ENCODE measurements at places on chromosomes 7 and 10.
A peak's percentile ranks its signal among the peaks of the same experiment; 100 is the strongest.

- DNase-seq, result no peak
Observed at GRCh38 chr10:9944690-9945089, 1073.0 kb upstream of the CELF2 start.

- no peak for DNase-seq
Observed at GRCh38 chr7:103343332-103343731, 1.2 kb downstream of the DNAJC2 start.

- DNase-seq, result no peak
Observed at GRCh38 chr10:3814838-3815220, 29.8 kb upstream of the KLF6 start.

DNA sequence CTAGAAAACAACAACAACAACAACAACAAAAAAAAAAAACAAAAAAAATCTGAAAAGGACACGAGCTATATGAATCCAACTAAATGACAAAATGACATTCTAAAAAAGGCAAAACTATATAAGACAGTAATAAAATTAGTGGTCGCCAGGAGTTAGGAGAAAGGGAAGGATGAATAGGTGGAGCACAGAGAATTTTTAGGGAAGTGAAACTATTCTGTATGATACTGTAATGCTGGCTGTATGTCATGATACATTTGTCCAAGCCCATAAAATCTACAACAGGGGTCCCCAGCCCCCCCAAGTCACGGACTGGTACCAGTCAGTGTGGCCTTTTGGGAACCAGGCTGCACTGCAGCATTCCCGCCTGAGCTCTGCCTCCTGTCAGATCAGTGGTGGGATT is 2.8 kb upstream of the PUS7 start:
- no peak for DNase-seq

GRCh38 chr7:155305231-155305904 is 7.7 kb downstream of the INSIG1 start:
- DNase-seq, result no peak

- no peak for DNase-seq
Observed at GRCh38 chr7:3037259-3037658, 6.4 kb downstream of the CARD11 start.

- no peak for DNase-seq
Observed at GRCh38 chr7:105021352-105021751, 7.3 kb downstream of the KMT2E start.

- no peak for DNase-seq
Observed at GRCh38 chr7:30168835-30169573, 34.2 kb downstream of the MTURN start.

DNA sequence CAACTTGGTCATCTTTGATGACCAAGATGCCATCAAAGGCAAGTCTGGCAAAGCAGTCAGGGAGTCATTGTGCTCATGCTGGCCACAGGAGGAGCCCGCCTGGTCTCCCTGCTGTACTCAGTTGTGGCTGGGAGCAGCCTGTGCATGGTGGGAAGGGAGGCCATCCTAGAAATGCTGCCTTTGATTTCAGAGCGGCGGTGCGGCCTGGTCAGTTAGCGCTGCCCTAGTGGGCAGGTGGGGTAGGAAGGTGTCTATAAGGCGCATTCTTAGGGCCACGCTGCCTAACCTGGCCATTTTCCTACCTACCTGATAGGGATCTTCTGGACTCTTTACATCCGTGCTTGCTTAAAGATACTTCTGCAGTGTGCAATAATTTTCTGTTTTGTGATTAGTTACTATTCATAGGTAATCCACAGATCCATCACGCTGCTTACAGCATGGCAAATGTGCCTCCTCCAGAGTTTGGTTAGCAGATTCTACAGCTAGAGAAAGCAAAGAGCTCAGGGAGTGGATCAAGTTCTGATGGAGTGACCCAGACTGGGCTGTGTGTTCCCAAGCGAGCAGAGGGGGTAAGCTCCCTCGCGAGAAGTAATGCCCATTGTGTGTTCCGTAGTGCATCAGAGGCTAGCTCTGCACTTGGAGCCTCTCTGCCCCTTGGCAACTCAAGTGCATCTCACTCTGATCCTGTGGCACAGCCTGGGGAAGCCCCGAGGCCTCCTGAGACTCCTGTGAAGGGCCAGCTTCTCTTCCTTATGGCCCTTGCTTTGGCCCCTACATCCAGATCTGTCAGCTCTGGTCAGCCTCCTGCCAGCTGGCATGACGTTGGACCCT is 970.1 kb upstream of the ZNF722 start:
- DNase-seq, result no peak

DNA sequence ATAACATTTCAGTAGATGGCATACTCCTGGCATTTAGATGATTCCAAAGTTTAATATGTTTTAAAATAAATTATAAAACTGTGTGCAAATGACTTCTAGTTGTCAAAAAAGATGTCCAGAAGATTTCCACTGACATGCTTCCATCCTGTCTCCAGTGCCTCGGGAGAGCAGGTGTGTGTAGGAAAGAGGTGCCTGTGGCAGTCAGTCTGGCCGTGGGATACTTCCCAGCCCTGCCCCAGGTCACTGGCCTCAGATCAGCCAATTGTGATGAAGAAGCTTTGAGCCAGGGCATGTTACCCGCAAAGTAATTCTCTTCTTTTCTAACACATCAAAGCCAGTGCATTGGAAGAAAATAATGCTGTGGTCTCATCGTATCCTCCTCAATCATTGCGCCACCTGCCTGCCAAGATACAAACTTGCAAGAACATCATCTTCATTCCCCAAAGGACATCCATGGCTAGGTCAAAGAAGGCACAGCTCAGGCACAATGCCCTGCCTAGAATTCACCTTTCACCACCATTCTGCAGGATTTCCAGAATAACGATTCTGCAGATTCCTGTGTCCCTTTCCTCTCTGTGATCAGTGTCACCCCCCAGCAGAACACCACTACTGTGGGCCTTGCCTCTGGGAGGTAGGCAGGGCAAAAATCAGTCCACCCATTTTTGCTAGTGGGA is 6.3 kb upstream of the KCNMA1 start:
- DNase-seq, result no peak

DNA sequence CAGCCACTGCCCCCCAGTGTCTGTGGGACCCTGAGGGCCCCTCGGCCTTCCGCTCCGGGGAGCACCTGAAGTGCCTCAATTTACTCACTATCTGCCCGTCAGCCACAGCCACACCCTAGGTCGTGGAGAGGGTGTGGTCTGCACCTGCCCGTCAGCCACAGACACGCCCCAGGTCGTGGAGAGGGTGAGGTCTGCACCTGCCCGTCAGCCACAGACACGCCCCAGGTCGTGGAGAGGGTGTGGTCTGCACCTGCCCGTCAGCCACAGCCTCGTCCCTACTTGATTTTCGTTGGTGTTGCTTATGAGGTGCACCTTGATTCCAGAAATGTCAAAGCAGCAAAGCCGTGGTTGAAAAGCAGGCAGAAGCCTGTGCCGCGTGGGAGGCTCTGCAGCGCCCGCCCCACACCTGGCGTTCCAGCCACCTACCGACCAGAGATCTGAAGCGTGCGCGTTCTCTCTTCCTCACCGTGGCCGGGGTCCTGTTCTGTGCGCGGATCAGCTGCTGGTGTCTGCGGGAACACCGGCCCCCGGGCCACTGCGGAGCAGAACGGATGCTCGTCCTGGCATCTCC is 101.6 kb downstream of the DYNC2I1 start:
- DNase-seq, result no peak

GRCh38 chr7:27165996-27166530 is 726 bp upstream of the HOXA9 start:
- no peak for DNase-seq

GRCh38 chr7:19102884-19103283 is 14.6 kb downstream of the TWIST1 start:
- DNase-seq, result no peak

- DNase-seq, result no peak
Observed at GRCh38 chr10:19922236-19922963, 106.2 kb downstream of the PLXDC2 start.

- DNase-seq, result no peak
Observed at GRCh38 chr7:141354251-141354650, 197.0 kb upstream of the AGK start.

DNA sequence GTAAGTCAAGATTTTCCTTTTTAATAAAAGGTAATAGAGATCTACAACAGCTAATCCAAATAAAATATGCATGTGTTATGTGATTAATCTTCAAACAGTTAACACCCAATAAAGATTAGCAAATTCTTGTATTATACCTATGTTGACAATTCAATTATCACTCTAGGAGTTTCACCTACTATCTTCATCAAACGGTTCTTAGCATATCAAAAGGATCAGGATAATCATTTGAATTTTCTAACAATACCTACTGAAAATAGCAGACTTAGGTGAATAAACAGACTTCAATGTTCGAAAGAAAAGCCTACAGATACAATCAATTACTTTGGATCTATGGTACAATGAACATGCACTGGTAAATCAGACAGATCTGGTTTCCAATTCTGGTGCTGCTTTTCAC is 268.3 kb downstream of the CACNA2D1 start:
- DNase-seq, result no peak

DNA sequence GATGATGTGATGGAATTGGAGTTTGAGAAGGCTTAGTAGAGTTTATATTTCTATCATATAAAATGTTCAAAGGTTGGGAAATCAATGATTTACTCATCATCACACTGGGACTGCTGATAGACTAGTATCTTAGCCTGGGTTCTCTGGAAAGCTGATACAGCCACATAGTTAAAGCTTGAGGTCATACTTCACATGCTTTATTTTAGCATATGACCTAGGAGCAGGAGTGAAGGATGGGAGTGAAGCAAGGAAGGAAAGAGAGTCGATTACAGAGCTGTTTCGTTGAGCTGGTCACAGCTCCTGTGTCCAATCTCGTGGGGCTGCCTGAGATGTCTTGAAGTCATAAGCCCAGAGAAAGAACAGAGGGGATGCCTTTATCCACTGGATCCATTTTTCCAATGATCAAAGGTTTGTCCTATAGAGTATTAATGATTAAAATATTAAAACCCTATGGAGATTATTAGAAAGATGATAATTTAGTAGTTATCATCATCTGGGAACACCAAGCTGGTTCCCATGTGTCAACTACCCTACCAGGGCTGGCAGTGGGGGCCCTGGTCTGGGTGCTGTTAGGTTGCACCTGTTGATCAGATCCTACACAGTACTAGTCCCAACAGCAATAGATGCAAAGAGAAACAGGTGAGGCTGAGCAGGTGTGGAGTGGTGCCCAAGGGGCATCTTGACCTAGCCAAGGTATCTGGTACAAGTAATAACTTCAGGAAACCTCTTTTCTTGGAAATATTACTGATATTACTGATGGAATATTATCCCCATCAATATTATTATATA is 77.8 kb downstream of the BAMBI start:
- no peak for DNase-seq

GRCh38 chr10:103564776-103565520 is 71.4 kb downstream of the NEURL1 start:
- no peak for DNase-seq

GRCh38 chr7:150405584-150406311 is 26.6 kb downstream of the ZNF775 start:
- no peak for DNase-seq

DNA sequence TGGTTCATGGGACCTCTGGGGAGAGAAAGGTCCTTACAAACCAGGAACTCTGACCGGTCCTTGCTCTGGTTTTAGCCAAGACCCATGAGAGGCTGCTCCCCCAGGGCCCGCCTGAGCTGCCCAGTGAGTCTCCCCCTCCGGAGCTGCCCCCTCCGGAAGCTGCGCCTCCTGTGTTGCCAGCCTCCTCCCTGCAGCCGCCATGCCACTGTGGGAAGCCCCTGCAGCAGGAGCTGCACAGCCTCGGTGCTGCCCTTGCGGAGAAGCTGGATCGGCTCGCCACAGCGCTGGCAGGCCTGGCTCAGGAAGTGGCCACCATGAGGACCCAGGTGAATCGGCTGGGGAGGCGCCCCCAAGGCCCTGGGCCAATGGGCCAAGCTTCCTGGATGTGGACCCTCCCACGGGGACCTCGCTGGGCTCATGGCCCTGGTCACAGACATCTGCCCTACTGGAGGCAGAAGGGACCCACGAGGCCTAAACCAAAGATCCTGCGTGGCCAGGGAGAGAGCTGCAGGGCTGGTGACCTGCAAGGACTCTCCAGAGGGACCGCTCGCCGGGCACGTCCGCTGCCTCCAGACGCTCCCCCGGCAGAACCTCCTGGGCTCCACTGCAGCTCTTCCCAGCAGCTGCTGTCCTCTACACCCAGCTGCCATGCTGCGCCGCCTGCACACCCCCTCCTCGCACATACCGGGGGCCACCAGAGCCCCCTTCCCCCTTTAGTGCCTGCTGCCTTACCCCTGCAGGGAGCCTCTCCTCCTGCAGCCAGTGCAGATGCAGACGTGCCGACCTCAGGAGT is 40.1 kb downstream of the ZNF467 start:
- DNase-seq, result no peak

DNA sequence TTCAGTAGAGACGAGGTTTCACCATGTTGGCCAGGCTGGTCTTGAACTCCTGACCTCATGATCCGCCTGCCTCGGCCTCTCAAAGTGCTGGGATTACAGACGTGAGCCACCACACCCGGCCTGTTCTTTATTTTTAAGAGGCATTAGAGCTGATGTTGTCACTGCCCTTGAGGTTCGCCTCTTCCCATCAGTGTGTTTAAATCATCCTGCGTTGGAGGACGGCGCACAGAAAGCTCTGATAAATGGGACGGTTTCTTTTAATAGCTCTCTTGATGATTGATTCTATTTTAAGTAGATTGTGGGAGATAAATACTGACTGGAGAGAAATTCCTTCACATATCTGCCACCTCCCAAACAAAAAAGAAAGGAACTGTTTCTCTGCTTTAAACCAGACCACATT is 29.0 kb downstream of the UPP1 start:
- peak; percentile 25 for DNase-seq

- no peak for DNase-seq
Observed at GRCh38 chr7:79749856-79750255, 296.4 kb upstream of the MAGI2 start.

GRCh38 chr7:106604303-106604924 is 56.5 kb downstream of the CCDC71L start:
- DNase-seq, result no peak

- no peak for DNase-seq
Observed at GRCh38 chr7:7772397-7772821, 54.0 kb upstream of the RPA3 start.

DNA sequence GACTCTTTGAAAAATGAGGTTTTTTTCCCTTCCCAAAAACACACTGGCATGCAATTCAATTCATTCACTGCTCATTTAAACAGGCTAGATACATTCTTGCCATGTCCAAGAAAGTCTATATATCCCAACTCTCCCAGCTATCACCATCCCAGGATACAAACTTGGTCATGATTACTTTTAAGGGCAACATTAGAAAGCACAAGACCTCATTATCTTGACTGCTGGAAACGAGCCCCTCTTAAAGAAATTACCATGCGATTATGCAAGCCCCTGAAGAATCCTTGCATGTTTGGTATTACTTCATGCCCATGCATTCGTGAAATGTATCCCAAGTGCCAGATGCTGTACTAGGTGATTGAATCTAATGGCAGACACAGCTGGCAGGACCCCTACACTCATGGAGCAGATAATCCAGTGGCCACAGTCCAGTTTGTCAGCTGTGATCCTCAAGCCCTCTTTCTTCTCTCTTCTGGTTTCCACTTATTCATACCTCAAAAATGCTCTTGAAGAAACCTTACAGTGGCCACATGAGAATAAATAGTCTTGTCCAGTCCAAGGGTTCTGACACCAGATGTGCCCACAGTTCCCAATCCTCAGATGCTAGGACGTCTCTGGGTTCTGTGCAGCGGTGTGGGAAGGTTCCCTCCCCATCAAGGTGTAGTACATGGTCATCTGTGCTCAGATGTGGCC is 103.7 kb upstream of the HABP2 start:
- DNase-seq, result no peak
